Central memory CD4-positive, alpha-beta T cell (primary cell): ENCODE measurements at places on chromosomes 11 and 22.

GRCh38 chr22:22588485-22589164, 29.6 kb upstream of the PRAME start:
- no peak for DNase-seq

GRCh38 chr11:41102471-41102870, 357.0 kb downstream of the LRRC4C start:
- DNase-seq = no peak

DNA sequence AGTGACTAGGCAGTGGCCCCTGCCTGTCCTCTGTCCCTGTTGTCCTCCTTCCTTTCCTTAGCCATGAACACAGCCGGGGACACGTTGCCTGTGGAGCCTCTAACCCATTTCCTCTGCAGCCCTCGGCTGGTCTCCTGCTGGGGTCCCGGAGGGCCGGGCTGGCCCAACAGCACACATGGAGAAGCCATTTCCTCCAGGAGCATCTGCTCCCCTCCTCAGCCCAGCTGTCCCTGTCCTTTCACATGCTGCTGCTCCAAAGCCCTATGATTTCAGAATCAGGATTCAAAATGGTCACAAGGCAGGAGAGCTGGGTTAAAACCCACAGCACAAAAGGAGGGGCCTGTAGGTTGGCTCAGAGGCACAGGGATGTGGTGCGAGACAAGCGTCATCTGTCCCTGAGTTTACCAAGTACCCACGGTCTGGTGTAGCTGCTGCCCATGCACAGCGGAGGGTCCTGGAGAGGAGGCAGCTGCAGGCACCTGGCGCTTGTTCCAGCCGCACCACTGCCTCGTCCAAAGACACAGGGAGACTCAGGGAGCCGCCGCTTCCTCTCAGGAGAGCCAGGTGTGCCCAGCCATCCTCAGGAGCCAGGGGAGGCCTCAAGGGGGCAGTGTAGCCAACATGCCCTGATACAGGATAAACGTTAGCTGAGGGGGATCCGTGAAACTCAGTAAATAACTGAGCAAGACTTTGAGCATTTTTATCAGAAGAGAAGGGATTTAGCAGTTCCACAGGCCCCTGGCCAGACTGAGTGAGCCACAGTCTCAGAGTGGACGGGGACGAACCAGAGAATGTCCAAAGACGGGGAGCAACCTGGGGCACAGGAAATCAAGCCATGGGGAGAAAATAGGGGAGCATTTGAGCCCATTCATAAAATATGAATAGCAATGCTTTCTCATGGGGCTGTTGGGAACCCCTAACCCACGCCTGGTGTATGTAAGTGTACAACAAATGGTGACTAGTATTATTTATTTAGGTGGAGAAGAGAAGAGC, 3.9 kb upstream of the VSIG10L2 start:
- DNase-seq = peak; percentile 27

- no peak for DNase-seq
Observed at GRCh38 chr11:103942646-103943045, 93.8 kb upstream of the DDI1 start.

DNA sequence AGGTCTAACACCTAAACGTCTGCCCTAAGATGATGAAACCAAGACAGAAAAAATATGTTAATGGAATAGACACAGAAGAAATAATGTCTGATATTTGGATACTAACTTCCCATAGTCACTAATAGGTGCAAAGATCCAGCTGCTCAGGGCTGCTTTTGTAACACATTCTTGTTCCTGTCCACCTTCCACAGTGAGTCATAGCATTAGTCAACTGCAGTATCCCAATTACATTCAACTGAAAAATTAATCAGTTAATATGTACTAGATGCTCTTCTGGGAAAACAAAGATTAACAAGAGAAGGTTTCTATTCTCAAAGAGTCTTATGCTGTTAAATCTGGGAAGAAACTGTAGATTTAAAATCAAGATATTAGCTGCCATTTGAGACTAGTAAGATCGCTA, 47.6 kb downstream of the HEPHL1 start:
- no peak for DNase-seq

GRCh38 chr11:15705891-15706290, 591.2 kb downstream of the INSC start:
- DNase-seq = no peak

DNA sequence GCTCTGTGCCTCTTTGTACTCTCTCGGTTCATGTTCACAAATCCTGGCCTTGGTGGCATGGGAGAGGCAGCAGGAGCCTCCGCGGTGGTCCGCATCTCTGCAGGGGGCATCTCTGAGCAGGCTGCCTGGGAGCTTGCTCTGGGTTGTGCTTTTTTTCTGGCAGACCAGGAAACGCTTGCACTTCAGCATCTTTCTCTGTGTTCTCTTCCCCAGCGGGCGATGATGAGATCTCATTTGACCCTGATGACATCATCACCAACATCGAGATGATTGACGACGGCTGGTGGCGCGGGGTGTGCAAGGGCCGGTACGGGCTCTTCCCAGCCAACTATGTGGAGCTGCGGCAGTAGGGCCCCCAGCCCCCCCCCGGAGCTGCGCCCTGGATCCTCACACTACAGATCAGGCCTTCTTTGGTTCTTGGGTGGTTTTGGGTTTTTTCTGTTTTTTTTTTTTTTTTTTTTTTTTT, 36.5 kb downstream of the CTTN start:
- DNase-seq = no peak

- DNase-seq = no peak
Observed at GRCh38 chr22:50303848-50304527, 3.5 kb downstream of the PLXNB2 start.

DNA sequence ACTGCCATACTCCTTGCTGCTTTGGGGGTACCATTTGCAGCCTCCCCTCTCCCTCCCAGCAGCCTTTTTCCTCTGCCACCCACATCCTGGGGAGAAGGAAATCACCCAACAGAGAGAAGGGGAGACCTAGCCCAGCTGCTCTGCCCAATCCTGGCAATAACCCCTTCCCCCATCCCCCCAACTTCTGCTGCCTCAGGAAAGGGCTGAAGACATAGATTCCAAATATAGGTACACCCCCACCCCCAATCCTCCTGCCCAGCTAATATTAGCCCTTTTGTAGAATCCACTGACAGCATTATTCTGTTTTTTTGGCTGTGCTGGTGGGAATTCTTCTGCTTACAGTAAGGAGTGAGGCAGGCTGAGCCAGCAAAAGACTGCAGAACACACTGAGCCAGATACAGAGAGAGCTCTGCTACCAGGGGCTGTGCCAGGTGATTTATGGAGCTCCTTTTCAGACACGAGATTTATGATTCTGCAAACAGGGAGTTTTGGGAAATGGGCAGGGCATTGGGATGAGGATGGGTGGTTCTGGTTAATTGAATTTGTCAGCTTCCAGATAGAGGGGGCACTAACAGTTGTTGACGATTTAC, 164.0 kb downstream of the TENM4 start:
- no peak for DNase-seq

GRCh38 chr11:73950869-73951710, at the start of gene DNAJB13:
TSS of gene DNAJB13 (plus strand) at chr11:73951026. CDS start at chr11:73951070, 44 bp downstream.
- no peak for DNase-seq

DNA sequence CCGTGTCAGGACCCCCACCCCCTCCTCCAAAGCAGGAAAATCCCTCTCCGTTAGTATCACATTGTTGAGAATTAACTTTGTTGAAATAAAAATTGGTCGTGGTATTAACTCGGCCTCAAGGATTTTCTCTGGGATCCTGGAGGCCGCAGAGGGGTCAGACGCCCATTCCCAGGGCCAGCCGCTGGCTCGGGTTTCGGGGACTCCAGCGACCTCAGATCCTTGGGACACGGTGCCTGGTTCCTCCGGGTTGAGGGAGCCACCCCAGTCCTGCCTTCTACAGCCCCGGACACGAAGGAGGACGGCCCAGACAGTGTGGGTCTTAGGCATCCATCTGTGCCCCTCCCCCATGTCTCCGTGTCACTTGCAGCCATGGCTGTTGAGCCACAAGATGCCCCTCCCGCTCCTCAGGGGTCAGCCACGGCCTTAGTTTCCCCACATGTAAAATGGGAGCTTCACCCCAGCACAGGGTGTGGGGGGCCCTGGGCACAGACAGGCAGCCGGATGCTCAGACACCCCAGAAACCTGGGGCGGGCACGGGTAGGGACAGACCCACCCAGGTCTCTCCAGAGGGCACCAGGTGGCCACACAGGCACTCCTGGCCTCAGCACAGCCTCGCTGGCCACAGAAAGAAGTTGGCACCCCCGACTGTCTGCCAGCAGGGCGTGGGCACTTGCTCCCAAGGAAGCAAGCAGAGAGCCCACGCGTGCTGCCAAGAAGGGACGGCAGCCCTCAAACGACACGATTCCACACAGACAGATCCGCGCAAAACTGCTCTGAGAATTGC, 15.5 kb downstream of the GP1BB start:
- no peak for DNase-seq

- peak; percentile 62 for DNase-seq
Observed at GRCh38 chr11:61004761-61005181, 33.3 kb downstream of the CD6 start.

GRCh38 chr22:33341611-33342010, 283.4 kb upstream of the SYN3 start:
- no peak for DNase-seq
